ENCODE measurements at places on chromosomes 2 and 18.
A peak's percentile ranks its signal among the peaks of the same experiment; 100 is the strongest.

GRCh38 chr2:239295377-239296019 is 105.3 kb downstream of the HDAC4 start:
- no peak for DNase-seq

GRCh38 chr2:105873281-105873680 is 128.6 kb downstream of the NCK2 start:
- peak; percentile 32 for DNase-seq

DNA sequence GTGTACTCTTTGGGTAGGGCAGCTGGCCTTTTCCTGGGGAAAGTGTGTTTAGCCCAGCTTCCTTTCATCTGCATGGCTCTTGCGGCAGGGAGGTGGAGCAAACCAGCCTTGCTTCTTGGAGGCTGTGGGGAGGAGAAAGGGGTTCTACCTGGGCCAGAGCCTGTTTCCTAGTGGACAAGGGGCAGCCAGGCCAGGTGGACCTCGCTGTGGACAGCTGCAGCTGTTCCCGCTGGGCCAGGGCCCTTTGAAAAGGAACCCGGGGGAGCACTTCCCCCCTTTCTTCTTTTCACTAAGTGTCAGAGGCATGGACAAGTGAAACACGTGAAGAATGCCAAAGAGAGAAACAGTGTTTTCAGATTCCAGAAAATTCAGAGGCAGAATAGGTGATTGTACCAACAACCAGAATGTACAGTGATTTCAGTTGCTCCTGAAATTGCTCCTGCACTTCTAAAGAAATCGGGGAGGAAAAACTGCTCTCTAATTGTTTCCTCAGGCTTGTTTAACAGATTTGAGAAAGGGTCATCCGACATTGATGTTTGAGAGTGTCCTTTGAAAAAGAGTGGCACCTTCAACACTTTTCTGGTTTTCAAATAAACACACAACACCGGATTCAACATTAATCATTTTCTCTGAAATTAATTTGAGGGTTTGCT is 3.9 kb downstream of the GLI2 start:
- DNase-seq, result no peak

DNA sequence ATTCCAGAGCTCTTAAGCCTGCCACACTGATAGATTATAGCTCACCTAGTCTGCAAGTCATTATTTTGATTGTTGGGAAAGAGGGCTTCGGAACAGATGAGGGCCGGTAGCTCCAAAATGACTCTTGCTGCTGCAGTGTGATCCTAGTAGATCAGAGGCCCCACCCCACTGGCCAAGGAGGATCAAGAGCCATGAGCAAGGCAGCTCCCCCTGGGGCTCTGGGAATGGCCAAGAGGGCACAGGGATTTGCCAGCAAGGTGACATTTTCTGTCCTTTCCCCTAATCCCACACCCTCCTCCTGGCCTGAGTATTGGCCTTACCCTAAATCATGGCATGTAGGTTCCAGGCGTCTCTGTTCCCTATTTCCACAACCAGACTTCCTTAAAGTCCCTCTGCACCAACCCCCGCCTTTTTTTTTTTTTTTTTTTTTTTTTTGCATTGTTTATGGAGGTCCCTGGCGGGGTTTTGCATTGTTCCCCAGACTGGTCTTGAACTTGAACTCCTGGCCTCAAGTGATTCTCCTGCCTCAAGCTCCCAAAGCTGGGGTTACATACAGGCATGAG is 36.5 kb downstream of the EIF4E2 start:
- DNase-seq, result no peak
